ENCODE measurements at places on chromosomes 12 and 14. TPM values are rescaled to one million over a fixed set of nuclear protein-coding genes. Genes with fewer than 3 reads are reported as not detected.

The FOXM1 gene
- 0.17 TPM for polyA plus RNA-seq

The FMNL3 gene
- 1.8 TPM for polyA plus RNA-seq

The HECTD4 gene
- polyA plus RNA-seq = 5.0 TPM

The RASAL1 gene
- polyA plus RNA-seq = not detected

The NRXN3 gene
- 0.06 TPM for polyA plus RNA-seq

The TMTC2 gene
- 1.0 TPM for polyA plus RNA-seq
